ENCODE measurements at places on chromosomes 3 and 15. TPM values are rescaled to one million over a fixed set of nuclear protein-coding genes. Genes with fewer than 3 reads are reported as not detected.

Gene CD200R1
- total RNA-seq = 0.57 TPM

Gene ARHGEF26
- total RNA-seq = 0.93 TPM

Gene NPAP1
- not detected for total RNA-seq

Gene C3orf33
- total RNA-seq = 8.5 TPM

Gene HRG
- 0.20 TPM for total RNA-seq

Gene LCTL
- 0.16 TPM for total RNA-seq

Gene ADGRG7
- total RNA-seq = not detected

Gene GPR176
- total RNA-seq = 2.5 TPM

Gene CHRNB4
- total RNA-seq = not detected

Gene QTRT2
- total RNA-seq = 5.8 TPM

GRCh38 chr3:24342275-24342674 lies 152.4 kb downstream of the THRB start:
- no peak for DNase-seq

DNA sequence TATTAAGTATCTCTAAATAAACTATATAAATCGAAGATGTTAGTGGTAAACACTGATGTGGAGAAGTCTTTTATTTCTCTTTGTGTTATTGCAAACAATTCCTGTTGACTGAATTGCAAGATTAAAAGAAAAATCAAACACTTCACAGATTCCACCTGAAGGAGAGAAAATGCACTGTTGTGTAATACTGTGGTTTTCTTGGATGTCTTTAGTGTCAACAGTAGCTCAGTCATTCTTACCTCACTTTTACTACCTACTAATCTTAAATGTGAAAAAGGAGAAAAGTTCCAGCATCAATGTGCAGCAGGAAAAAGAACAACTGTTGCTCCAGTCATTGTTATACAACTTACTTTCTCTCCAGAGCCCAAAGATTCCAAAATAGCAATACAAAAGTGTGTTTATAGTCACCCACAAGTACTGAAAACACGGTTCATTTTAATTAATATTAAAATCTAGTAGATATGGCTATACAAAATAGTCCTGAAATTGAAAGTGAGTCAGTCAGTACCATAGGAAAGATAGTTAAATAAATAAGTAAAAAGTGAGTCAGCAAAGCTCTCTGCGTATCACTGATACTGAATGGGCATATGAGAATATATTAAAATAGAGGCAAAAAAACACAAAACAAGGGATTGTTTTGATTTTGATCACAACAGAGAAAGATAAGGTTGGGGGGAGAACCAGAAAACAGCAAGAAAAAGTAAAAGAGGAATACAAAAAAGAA lies 90.5 kb upstream of the CSPG5 start:
- no peak for DNase-seq

DNA sequence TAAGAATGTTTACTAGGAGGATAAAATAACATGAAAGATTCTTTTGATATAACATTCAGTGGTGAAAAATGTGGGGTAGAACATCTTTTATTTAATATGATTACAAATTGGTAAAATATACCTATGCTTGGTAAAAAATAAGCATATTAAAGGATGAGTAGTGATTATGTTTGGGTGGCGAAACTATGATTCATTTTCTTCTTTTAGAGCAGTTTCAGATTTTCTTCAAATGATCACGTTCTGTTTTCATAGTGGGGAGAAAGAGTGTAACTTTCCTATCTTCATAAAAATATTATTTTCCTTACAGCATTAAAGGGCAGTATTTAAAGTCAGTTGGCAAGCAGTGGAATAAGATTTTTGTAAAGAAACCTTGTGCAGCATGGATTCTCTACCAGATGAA lies 15.5 kb downstream of the DZIP3 start:
- DNase-seq = no peak

GRCh38 chr3:141302364-141303141 lies 65.8 kb upstream of the ZBTB38 start:
- DNase-seq = no peak

GRCh38 chr3:38059591-38059990 lies 20.6 kb downstream of the DLEC1 start:
- no peak for DNase-seq

DNA sequence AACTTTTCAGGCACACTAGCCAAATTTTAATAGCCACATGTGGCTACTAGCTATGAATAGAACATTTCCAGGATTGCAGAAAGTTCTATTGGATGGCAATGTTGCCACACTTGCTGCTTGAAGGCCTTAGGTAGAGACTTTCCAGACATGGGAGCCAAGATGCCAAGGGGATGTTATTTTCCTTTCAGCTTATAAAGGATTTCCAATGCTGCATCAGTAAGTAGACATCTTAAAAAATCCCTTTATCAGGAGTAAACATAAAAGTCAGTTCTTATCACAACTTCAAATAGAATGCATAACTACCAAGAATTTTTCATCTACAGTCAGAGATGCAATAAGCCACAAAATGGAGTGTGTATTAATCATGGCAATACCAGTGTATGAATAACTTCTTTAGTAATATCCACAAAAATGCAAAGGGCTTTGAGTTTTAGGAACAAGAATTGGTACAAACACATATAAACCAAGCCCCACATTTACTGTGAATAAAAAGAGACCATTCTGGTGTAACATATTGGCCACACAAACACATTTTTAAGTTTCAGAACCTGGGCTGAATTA lies 457.1 kb upstream of the ADAMTS9 start:
- DNase-seq = no peak

DNA sequence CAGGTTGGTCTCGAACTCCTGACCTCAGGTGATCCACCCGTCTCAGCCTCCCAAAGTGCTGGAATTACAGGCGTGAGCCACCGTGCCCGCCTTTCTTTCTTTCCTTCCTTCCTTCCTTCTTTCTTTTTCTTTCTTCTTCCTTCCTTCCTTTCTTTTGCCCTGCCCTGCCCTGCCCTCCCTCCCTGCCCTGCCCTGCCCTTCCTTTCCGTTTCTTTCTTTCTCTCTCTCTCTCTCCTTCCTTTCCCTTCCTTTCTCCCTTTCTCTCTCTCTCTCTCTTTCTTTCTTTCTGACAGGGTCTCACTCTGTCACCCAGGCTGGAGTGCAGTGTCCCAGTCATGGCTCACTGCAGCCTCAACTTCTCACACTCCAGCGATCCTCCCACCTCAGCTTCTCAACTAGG lies 74.6 kb downstream of the UMPS start:
- DNase-seq = no peak

GRCh38 chr3:170753421-170754310 lies 116.3 kb downstream of the RPL22L1 start:
- DNase-seq = no peak

- no peak for DNase-seq
Measured at GRCh38 chr15:69153046-69153445, 7.4 kb upstream of the GLCE start.

DNA sequence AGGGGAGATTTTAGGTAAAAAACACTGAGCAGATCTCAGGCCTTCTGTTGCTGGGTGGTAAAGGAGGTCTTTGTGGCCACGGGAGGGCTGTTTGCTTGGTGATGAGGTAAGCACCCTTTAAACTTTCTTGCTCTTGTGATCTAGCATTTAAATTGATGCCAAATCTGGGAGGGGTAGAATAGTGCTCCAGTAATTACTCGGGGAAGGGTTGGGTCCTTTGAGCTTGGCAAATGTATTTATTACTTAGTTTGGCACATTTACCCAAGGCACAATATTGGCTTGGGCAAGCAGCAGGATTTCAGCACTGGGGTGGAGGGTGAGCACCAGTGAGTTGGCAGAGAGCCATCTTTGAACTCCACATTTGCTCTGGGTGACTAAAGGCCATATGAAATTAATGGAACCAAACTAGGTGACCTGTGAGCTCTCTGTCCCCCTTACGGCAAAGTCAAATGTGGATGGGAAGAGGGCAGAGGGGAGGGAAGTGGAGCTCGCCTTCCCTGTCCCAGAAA lies 185.9 kb upstream of the ONECUT1 start:
- no peak for DNase-seq

GRCh38 chr3:116200956-116201690 lies 244.2 kb downstream of the LSAMP start:
- no peak for DNase-seq

DNA sequence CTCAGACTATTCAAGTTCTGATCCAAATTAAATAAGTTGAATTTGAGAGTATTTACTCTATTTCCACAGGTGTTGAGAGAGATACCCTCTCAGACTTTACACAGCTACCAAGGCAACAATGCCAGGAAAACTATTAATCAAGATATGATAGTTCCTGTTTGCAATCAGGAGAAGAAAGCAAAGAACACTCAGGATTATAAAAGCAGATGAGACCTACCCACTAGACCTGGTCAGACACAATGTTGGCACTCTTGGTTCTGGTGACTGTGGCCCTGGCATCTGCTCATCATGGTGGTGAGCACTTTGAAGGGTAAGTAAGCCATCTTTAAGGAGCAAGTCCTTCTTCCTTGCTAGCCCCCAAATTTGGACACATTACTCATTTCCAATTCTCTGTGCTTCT lies at the start of gene CPB1:
CPB1 (plus strand) TSS at position 227 of the 400 bp plus-strand sequence; CDS start at position 240, 13 bp downstream.
- DNase-seq = no peak

DNA sequence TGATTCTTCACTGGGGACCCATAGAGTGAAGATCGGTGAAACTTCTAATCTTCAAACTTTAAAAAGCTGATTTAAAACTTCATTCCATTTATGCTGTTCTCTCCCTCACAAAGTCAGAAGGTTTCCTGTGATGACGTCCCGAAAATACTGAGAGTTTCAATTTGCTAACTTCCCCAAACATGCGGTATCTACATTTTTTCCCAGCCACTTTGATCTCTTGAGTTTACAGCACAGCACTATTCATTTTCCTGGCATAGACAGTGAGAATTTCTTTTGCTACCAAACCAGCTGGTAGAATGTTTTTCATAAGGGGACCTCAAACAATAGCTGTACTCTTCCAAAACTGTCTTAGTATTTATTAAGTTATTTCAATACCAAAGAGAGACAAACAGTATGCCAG lies 156.8 kb downstream of the LSAMP start:
- no peak for DNase-seq

Measured in heart right ventricle (tissue), 16 donors.